ENCODE measurements at places on chromosomes 12 and 14.

- DNase-seq = no peak
These were observed 225.5 kb downstream of the EPS8 start for GRCh38 chr12:15563663-15564062.

DNA sequence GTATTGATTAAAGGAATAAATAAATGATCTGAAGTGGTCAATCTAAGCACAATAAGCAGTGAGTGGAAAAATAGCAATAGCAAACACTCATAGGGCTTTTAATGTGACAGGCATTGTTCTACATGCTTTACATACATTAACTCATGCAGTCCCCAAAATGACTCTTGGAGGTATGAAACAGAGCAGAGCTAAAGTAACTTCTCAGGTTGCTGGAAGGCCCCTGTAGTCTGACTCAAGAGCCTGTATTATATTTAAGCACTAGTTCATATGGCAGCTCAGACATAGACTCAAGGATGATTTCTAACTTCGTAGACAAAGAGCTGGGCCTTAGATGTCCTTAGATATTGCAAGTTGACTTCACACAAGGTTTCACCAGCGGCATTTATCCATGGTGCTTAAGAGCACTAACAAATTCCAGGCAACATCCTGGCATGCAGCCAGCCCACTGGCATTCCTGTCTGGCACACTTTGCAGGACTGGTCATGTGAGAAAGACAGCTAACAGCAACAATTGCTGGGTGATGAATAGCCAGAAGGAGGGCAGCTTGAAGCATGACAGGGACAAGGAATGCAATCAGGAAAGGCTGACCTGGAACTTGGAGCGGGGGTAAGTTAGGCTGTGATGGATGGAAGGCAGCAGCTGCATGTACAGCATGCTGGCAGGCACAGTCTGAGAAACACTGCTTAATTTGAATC, 22.9 kb upstream of the KTN1 start:
- peak; percentile 98 for DNase-seq

DNA sequence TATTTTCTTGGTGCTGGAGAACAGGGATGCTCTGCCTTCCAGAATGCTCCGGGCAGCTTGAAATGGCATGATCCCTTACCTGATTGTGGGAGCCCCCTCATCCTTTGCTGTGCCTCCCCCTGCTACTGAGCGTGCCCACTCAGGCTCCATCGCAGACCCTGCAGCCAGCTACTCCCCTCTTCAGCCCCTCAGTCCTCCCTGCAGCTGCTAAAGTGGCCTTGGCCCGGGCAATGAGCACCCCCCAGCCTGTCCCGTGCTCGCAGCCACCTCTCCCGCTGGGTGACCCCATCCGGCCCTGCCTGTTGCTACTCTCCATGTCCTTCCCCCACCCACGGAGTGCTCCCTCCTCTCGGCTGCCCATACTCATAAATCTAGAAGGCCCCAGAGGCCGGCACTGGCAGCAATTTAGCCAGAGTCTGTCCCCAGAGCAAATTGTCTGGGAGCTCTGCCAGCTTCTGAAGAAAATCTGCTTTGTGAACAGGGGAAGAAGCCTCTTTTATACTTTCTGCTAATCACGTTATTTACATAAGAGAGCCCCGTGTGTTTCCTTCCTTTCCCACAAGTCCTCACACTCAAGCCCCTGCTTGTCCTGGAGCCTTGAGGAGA, 143.7 kb upstream of the FRMD6 start:
- DNase-seq = no peak

- DNase-seq = peak; percentile 67
These were observed at the start of gene PIANP for GRCh38 chr12:6700646-6701051. Gene PIANP, minus strand, starts transcription at chr12:6700815. Its CDS starts 2,754 bp downstream, at chr12:6698061.

- peak; percentile 48 for DNase-seq
These were observed at the start of gene ABHD4 for GRCh38 chr14:22598099-22598895. Gene ABHD4, plus strand, starts transcription at chr14:22598300. Its CDS starts 7 bp downstream, at chr14:22598307.

DNA sequence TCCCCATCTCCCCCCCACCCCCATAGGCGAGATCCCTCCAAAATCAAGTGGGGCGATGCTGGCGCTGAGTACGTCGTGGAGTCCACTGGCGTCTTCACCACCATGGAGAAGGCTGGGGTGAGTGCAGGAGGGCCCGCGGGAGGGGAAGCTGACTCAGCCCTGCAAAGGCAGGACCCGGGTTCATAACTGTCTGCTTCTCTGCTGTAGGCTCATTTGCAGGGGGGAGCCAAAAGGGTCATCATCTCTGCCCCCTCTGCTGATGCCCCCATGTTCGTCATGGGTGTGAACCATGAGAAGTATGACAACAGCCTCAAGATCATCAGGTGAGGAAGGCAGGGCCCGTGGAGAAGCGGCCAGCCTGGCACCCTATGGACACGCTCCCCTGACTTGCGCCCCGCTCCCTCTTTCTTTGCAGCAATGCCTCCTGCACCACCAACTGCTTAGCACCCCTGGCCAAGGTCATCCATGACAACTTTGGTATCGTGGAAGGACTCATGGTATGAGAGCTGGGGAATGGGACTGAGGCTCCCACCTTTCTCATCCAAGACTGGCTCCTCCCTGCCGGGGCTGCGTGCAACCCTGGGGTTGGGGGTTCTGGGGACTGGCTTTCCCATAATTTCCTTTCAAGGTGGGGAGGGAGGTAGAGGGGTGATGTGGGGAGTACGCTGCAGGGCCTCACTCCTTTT, 2.7 kb downstream of the GAPDH start:
- no peak for DNase-seq

- DNase-seq = no peak
These were observed 27.0 kb downstream of the BTBD7 start for GRCh38 chr14:93305725-93306418.

- no peak for DNase-seq
These were observed 114.1 kb downstream of the KIF26A start for GRCh38 chr14:104252256-104253215.

- no peak for DNase-seq
These were observed 17.5 kb downstream of the POLE2 start for GRCh38 chr14:49670475-49670874.

DNA sequence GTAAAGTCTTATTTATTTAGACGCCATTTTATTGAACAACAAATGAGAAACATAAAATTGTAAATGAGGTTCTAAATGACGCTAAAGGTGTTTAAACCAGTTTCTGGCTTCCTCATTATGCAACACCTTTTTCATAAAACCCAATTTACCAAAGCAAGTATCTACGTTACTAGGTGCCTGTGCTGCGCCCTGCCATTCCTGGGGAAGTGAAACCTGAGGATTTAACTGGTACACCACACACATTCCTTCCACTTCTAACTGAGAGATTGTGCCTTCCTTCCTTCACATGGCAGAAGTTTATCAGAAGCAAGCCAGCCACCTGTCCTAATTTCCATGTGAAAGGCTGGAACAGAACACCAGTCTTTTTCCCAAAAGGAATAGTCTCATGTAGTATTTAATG, 40.3 kb upstream of the GCH1 start:
- no peak for DNase-seq
